Stimulated activated CD8-positive, alpha-beta memory T cell treated with anti-CD3 and anti-CD28 coated beads, Interleukin-15, amount 100 ng/mL, for 48 hours (primary cell): ENCODE measurements at places on chromosomes 3 and 15.

GRCh38 chr3:23663246-23663645 lies 142.5 kb upstream of the UBE2E1 start:
- no peak for DNase-seq

GRCh38 chr3:10780243-10780642 lies 35.8 kb upstream of the SLC6A11 start:
- DNase-seq, result no peak

- DNase-seq, result no peak
Observed at GRCh38 chr3:178709051-178709450, 172.8 kb downstream of the KCNMB2 start.

DNA sequence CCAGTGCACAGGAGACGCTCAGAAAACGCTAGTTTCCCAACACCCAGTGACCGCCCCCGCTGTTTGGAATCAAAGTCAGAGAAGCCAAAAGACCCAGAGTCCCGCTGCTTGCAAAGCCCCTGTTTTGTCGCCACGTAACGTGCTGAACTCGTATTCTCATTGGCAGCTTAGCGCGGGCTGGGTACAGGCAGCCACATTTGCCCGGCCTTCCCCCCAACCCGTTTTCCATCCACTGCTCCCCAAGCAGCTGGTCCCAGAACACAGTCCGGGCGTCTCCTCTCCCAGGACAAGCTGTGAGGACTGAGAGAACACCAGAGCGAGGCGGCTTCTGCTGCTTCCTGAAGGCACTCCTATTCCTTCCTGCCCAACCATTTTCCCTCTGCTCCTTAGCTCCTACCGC lies 54.8 kb downstream of the RASGRF1 start:
- DNase-seq, result no peak

GRCh38 chr15:70253461-70254156 lies 155.9 kb upstream of the TLE3 start:
- DNase-seq, result no peak

DNA sequence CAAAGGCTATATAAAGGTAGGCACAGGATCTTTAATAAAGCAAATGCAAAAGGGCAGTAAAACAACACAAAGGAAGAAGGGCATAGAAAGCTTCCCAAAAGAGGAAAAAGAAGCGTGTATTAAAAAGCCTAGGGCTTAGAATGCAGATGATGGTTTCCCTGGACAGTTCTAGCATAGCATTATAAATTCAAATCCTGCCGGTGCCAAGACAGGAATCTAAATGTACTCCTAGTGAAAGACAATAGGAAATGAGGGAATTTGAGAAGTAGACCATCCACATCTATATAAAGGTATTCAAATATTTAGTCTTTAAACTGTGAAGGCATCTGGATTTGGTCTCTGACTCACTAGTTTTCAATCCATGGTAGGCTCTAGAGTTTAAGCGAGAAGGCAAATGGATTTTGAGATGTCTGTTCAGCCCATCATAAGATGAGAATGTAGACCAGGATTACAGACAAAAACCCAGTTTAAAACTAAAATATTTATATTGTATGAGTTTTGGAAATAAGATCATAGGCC lies 431.8 kb downstream of the TBL1XR1 start:
- no peak for DNase-seq
